ENCODE measurements at places on chromosomes 12 and 14. TPM values are rescaled to one million over a fixed set of nuclear protein-coding genes. Genes with fewer than 3 reads are reported as not detected.

CLEC1B gene
- not detected for total RNA-seq

NTF3 gene
- under 0.01 TPM for total RNA-seq

ERBB3 gene
- 1.1 TPM for total RNA-seq

ANO4 gene
- not detected for total RNA-seq

MGST1 gene
- 81.9 TPM for total RNA-seq

OSBPL8 gene
- 193 TPM for total RNA-seq

SRRM4 gene
- not detected for total RNA-seq

TMEM119 gene
- 362 TPM for total RNA-seq

MGP gene
- total RNA-seq: 16.8 TPM

BCL7A gene
- total RNA-seq: 4.4 TPM

RASSF9 gene
- total RNA-seq: 5.8 TPM

IL22 gene
- not detected for total RNA-seq
